Central memory CD4-positive, alpha-beta T cell (primary cell): ENCODE measurements at places on chromosomes 2 and 18.

DNA sequence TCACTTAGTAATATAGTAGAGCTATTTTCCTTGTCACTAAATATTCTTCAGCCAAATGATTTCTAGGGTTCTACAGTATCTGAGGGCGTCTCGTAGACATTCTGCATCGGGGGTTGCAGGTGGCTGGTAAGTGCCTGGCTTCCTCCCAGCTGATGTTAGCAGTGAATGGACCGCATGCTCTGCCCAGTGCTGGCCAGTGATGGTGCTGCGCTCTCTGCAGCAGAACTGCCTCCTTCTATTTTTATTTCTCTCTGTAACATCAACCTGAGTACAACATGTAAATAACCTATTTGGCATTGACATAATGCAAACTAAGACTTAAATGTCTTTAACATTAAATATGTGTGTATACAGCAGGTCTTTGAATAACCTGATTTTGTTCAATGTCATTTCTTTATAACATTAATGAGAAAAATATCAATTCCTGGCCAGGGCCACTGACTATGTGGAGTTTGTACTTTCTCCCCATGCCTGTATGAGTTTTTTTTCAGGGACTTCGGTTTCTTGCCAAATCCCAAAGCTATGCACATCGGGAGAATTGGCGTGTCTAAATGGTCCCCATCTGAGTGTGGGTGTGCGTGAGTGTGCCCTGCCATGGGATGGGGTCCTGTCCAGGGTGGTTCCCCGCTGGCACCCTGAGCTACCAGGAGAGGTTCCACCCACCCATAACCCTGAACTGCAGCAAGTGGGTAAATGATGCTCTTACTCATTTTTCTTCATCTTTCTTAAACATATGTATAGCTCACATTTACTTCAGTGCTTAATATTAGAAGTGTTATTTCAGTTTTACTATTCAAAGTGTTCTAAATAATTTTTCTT is 278.2 kb upstream of the EPAS1 start:
- DNase-seq, result no peak

DNA sequence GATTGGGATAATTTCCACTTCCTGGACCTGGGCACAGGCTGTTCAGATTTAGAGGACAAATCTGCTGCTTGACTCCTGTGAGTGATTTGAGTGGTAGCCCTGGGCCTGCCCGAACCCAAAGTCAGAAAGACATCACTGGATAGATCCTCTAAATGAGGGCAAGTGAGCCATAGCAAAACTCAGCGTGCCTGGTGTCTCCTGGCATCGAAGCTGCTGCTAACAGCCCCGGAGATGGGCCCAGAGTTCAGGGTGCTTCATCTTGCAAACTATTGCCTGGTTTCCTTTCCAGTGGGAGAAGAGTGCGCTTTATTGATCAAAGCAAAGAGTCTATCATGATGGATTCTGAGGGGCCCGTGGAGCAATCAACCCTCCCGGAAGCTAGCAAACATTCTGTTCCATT is 153.1 kb upstream of the KLHL29 start:
- no peak for DNase-seq

DNA sequence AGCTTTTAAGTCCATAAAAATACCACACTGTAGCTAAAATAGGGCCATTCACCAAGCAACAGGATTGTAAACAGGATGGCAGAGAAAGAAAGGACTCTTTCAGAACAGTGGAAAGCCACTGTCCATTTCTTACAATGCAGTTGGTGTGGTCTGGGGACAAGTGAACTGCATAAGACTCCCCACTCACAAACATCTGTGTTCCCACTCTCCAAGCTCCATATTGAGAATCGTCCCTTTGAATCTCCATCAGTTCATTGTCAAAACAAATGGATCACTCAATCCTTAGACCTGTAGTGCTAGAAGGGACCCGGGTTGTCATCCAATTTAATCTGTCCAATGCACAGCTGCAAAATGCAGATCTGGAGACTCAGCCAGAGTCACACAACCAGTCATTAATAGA is 347.4 kb upstream of the KLHL29 start:
- DNase-seq, result no peak

GRCh38 chr2:132383956-132384355 is 32.6 kb upstream of the GPR39 start:
- DNase-seq, result no peak

- no peak for DNase-seq
These were observed 608.8 kb downstream of the ADCYAP1 start for GRCh38 chr18:1513519-1513918.

DNA sequence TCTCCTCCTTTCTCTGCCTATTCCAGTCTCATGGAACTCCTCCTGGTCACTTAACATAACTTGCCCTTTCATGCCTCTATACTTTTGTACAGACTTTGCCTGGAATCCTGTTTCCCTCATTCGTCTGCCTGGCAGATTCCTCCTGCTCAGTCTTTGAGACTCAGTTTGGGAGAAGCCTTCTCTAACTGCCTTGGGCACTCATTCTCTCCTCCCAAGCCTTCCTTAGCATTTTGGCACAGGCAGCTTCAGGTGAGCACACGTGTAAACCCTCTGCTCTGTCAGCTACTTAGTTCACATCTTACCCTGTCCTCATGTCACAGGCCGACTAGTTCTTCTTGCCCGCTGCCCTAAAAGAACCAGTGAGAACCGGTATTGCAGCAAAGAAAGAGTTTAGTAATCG is 6.0 kb upstream of the FAM98A start:
- no peak for DNase-seq

GRCh38 chr2:237791977-237792727 is 6.4 kb upstream of the RBM44 start:
- DNase-seq, result no peak

GRCh38 chr2:74099835-74100234 is 47.9 kb downstream of the BOLA3 start:
- no peak for DNase-seq

GRCh38 chr2:200125444-200126284 is 170.3 kb downstream of the MAIP1 start:
- DNase-seq, result no peak

DNA sequence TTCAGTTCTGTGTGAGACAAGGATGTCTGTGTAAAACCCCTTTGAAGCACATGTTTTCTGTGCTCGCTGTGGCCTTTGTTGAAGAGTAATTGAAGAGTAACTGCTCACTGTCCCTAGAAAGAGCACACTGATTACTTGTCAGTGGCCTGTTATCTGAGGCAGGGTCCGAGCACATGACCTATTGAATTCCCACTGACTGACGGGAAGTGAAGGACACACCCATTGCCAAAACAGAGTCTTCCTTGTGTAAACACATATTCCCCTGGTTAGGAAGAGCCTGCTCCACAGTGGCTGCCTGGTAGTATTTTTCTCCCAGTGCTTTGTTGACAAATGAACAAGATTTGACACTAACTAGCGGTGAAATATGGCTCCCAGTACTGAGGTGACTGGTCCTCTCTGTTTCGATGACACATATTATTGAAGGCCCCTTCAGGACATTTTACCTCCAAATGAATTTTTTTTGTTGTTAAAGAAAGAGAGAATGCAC is 148.5 kb upstream of the GYPC start:
- no peak for DNase-seq

GRCh38 chr2:134029418-134029817 is 224.5 kb upstream of the MGAT5 start:
- no peak for DNase-seq

DNA sequence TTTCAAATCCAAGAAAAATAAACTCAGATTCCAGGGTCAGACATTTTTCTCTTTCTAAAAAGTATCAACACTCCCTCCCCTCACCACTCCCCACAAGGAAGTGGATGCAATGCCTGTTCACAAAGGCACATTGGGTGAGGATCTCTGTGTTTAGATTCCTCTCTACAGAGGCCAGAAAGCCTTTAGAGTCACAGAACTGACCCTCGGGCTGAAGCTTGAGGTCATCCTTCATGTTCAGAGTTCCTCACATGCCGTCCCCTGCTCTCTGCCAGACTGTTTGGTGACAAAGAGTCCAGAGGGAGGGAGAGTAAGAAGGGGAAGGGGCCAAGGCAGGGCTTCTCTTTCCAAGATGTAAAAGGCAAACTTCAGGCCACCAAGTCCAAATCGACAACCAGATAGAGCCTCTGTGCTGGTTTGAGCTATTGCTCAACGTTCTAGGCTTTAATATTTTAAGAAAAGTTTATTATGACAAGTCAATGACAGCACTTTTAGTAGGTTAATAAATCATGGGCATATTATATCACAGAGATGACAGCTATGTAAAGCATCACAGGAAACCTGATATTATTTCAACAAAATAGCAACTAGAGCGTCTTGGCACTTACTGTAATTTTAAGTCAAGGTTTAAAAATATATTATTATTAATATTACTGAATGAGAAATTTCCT is 269.4 kb downstream of the ETAA1 start:
- no peak for DNase-seq
